ENCODE measurements at places on chromosomes 5 and 9. TPM values are rescaled to one million over a fixed set of nuclear protein-coding genes. Genes with fewer than 3 reads are reported as not detected.

Gene PPP3R2
- not detected for total RNA-seq

Gene LHX3
- not detected for total RNA-seq

Gene ZBTB26
- total RNA-seq, result 3.7 TPM

Gene HRCT1
- total RNA-seq, result 0.56 TPM

Gene NIM1K
- not detected for total RNA-seq

Gene OR1L6
- total RNA-seq, result not detected

Gene IRX4
- not detected for total RNA-seq

Gene MZB1
- total RNA-seq, result 0.09 TPM

All from endothelial cell of coronary artery (primary cell).